PC-9 (cell line): ENCODE measurements at places on chromosomes 2 and 18. TPM values are rescaled to one million over a fixed set of nuclear protein-coding genes. Genes with fewer than 3 reads are reported as not detected.

KHK gene
- 4.4 and 10.4 TPM in 2 replicates for total RNA-seq

TRIM43 gene
- total RNA-seq = not detected in 2 replicates

ZSWIM2 gene
- total RNA-seq = not detected in 2 replicates

CDH19 gene
- not detected in 2 replicates for total RNA-seq

GRCh38 chr2:179224361-179224760 lies 40.3 kb downstream of the SESTD1 start:
- H3K4me1 ChIP-seq = peaks cover 13% of the 10 kb centered on the region; the same call in 1 of the 2 replicates
- no peaks in the 10 kb centered on the region for H3K27me3 ChIP-seq
- H3K27ac ChIP-seq = no peak overlapping the region
- H3K36me3 ChIP-seq = peaks cover 8% of the 10 kb centered on the region

- H3K4me1 ChIP-seq = peaks cover 8% of the 10 kb centered on the region
- H3K4me3 ChIP-seq = no peak overlapping the region
- peak; percentile 35 for DNase-seq
- H3K27me3 ChIP-seq = peaks cover 63% of the 10 kb centered on the region
These were observed 123.3 kb downstream of the CLIP4 start for GRCh38 chr2:29238497-29238896.

DNA sequence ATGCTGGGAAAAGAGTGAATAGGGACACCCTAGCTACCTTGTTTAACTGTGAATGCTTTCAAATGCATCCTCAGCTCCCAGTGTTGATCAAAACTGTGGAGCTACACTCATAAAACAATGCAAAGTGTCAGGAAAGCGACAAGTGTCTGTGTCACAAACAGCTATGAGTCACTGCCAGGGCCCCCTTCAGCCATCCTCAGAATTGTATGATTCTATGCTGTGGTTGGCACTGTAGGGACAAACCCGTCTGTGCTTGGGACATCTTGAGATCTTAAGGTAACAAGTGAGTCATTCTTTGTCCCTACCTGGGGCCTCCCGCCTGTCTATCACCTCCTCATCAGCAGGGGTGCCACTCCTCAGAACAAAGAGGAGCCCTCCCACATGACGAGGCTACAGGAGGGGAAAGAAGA lies 42.4 kb downstream of the KLF7 start:
- H3K27me3 ChIP-seq = no peaks in the 10 kb centered on the region
- H3K36me3 ChIP-seq = no peaks in the 10 kb centered on the region
- H3K4me3 ChIP-seq = no peak overlapping the region
- no peak overlapping the region for H3K27ac ChIP-seq
- peaks cover 30% of the 10 kb centered on the region for H3K4me1 ChIP-seq
- DNase-seq = peak; percentile 39

GRCh38 chr18:49548229-49548636 lies 13.6 kb upstream of the LIPG start:
- peaks cover 32% of the 10 kb centered on the region for H3K4me1 ChIP-seq
- DNase-seq = peak; percentile 87
- H3K36me3 ChIP-seq = no peaks in the 10 kb centered on the region
- H3K4me3 ChIP-seq = no peak overlapping the region
- H3K27ac ChIP-seq = peak overlapping the region; percentile 81
- H3K27me3 ChIP-seq = no peaks in the 10 kb centered on the region

DNA sequence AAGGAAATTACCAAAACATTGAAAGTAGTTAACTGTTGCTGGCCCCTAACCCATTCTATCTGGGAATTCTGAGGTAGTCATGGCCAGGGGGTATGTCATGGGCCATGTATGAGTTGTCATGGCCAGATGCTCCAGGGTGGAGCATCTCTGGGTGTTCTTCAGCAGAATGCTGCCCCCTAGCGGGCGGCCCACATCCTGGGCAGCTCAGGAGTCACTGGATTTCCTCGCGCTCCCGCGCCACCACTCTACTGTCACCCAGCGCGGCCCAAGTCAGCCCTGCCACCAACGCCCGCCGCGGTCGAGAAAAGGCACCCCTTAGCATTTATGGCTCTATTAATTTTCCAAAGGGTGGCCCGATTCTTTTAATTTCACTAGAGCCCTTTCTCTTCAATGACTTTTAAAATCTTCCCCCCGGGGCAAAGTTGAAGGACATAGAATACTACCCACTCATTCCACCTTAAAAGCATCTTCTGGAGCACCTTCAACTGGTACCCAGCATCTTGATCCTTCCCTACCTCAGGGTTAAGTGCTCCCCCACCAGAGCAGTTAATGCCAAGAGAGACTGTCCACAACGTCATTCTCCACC lies 41.6 kb downstream of the PKDCC start:
- no peak overlapping the region for H3K4me3 ChIP-seq
- H3K27me3 ChIP-seq = no peaks in the 10 kb centered on the region
- no peak overlapping the region for H3K27ac ChIP-seq
- DNase-seq = peak; percentile 54
